GM23338 (cell line): ENCODE measurements at places on chromosomes 6 and 20. TPM values are rescaled to one million over a fixed set of nuclear protein-coding genes. Genes with fewer than 3 reads are reported as not detected.

DNA sequence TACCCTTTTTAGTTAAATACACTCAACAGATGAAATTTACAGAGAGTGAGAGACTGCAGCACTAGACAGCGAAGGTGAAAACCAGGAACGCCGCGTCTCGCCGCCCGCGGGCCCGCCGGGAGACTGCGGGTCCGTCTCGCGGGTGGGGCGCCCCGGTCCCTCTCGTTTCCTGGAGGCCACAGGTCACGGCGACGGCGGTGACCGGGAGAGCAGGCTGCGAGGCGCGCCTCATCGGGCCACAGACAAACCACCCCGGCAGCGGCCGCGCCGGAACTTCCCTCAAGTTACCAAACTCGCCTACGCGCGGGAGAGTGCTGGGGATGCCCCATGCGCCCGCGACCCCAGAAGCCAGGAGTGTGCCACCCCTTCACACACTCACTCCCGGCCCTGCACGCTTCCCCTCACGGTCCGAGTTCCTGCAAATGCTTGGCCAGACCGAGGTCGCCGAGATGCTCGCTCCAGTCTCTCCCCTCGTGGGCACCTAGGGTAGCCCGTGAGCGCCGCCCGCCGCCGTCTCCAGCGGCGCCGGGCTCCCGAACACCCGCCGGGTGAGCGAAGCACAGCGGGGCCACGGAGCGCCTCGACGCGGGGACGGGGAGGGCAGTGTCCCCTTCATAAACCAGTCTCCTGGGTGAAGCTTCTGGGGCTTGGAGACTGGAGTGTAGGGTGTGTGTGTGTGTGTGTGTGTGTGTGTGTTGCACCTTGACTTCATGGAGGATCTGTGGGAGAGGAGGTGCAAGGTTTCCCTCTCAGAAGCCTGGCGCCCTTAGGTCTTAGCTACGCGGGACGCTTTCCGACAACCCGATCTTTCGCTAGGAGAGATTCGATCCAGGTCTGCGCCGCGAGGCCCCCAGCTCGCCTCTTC, 1.4 kb downstream of the BACH2 start:
- H3K27ac ChIP-seq, result no peak overlapping the region
- H3K4me3 ChIP-seq, result peak overlapping the region; percentile 85
- DNase-seq, result peak; percentile 48
- H3K27me3 ChIP-seq, result peaks cover 46% of the 10 kb centered on the region
- peaks cover 39% of the 10 kb centered on the region for H3K4me1 ChIP-seq

- H3K36me3 ChIP-seq, result no peaks in the 10 kb centered on the region
- peaks cover 42% of the 10 kb centered on the region for H3K4me1 ChIP-seq
- DNase-seq, result peak; percentile 53
- H3K4me3 ChIP-seq, result peak overlapping the region; percentile 74; the same call in 1 of the 2 replicates
These were observed 126.9 kb downstream of the MRPL14 start for GRCh38 chr6:44000164-44000842.

CAGE1 gene
- total RNA-seq, result 0.07 and 0.08 TPM in 2 replicates

ECI2 gene
- total RNA-seq, result 60.4 and 63.7 TPM in 2 replicates

C20orf204 gene
- 0.73 and 0.85 TPM in 2 replicates for total RNA-seq

POM121L2 gene
- 0.07 TPM in 1 of 2 replicates, not detected in the other for total RNA-seq

- DNase-seq, result peak; percentile 90
- peak within 1 kb of the TSS; percentile 55 for H3K27ac ChIP-seq
- peak within 1 kb of the TSS; percentile 78 for H3K4me3 ChIP-seq
- H3K36me3 ChIP-seq, result peaks cover 28% of the 10 kb centered on the region
- no peaks in the 10 kb centered on the region for H3K27me3 ChIP-seq
- H3K4me1 ChIP-seq, result peaks cover 16% of the 10 kb centered on the region; the same call in 1 of the 2 replicates
These were observed at the start of gene HDDC2 for GRCh38 chr6:125301435-125302391. Gene HDDC2 (minus strand): TSS chr6:125301967. CDS start chr6:125301932, 35 bp downstream.

GRCh38 chr6:96611342-96611991, 48.5 kb downstream of the FHL5 start:
- H3K4me1 ChIP-seq, result peaks cover 10% of the 10 kb centered on the region; the same call in 1 of the 2 replicates
- H3K36me3 ChIP-seq, result no peaks in the 10 kb centered on the region
- no peak overlapping the region for H3K4me3 ChIP-seq
- no peak for DNase-seq
- H3K27me3 ChIP-seq, result no peaks in the 10 kb centered on the region

DNA sequence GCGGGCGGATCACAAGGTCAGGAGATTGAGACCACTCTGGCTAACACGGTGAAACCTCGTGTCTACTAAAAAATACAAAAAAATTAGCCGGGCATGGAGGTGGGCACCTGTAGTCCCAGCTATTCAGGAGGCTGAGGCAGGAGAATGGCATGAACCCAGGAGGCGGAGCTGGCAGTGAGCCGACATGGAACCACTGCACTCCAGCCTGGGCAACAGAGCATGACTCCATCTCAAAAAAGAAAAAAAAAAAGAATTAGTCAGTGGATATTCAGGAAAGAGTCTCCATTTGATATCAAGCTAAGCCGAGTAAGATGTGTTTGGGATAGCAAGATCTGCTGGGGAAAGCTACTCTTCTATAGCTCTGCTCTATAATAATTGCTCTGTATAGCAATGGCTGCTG, 41.0 kb downstream of the MOCS1 start:
- H3K27me3 ChIP-seq, result no peaks in the 10 kb centered on the region
- no peaks in the 10 kb centered on the region for H3K36me3 ChIP-seq
- H3K4me3 ChIP-seq, result no peak overlapping the region
- H3K4me1 ChIP-seq, result peaks cover 13% of the 10 kb centered on the region
- no peak overlapping the region for H3K27ac ChIP-seq
- DNase-seq, result no peak

GMPR gene
- total RNA-seq, result 0.35 and 1.3 TPM in 2 replicates

- H3K27me3 ChIP-seq, result no peaks in the 10 kb centered on the region
- no peaks in the 10 kb centered on the region for H3K36me3 ChIP-seq
- no peak overlapping the region for H3K4me3 ChIP-seq
These were observed 45.9 kb downstream of the BMP7 start for GRCh38 chr20:57220337-57221145.

DNA sequence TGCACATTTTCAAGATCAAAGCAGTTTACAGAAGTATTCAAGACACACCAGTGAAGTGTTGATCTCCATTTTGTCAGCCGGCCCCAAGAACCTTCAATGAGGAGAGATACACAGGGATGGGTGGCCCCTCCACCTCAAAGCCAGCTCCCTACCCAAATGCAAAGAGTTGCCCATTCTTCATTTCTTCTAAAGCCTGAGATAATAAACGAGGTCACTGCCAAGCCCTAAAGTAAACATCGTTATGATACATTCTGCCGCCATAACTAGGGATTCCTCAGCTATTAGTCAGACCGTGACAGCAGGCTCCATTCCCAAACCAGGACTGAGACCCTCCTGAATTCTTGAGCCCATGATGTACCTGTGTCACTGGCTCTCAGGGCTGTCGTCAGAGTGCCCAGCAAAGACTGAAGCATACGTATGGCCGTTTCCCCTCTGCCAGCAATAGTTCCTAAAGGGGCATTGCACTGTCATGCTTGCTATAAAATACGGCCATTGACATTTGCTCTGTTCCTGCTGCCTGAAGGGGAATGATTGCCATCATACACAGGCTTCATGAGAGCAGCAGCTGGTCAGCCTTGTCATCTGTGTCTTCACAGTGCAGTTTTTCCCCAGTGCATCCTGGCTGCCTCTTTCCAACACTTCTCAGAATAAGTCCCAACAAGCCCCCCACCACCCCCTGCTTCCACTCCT, 41.7 kb downstream of the ISM1 start:
- no peaks in the 10 kb centered on the region for H3K36me3 ChIP-seq
- no peaks in the 10 kb centered on the region for H3K27me3 ChIP-seq
- no peak for DNase-seq
- no peak overlapping the region for H3K27ac ChIP-seq

DNA sequence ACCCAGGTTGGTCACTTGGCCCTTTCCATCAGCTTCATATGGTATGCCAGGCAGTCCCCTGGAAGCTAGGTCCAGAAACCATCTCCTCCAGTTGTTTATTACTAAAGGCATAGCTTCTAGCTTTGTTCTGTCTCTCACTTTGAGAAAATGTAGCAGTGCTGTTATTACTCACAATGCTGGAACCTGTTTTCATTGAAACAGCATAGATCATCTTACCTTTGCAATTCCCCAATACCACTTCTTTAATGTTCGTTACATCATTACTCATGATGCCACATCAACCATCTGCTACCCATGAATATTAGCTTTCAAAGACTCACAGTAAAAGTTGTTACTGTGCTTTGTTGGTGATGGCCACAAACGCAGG, 88.3 kb downstream of the ADAT2 start:
- H3K4me3 ChIP-seq, result no peak overlapping the region
- H3K4me1 ChIP-seq, result no peaks in the 10 kb centered on the region
- H3K27me3 ChIP-seq, result no peaks in the 10 kb centered on the region
- no peaks in the 10 kb centered on the region for H3K36me3 ChIP-seq
- H3K27ac ChIP-seq, result no peak overlapping the region

GRCh38 chr20:44117296-44118184, 69.4 kb downstream of the JPH2 start:
- no peak overlapping the region for H3K4me3 ChIP-seq
- H3K27me3 ChIP-seq, result no peaks in the 10 kb centered on the region
- DNase-seq, result no peak
- no peaks in the 10 kb centered on the region for H3K4me1 ChIP-seq
- no peak overlapping the region for H3K27ac ChIP-seq

PSORS1C2 gene
- total RNA-seq, result not detected in 2 replicates

LAMA2 gene
- total RNA-seq, result 4.4 and 6.4 TPM in 2 replicates

AGER gene
- 2.0 and 2.3 TPM in 2 replicates for total RNA-seq
